ENCODE measurements at places on chromosomes 7 and 10. TPM values are rescaled to one million over a fixed set of nuclear protein-coding genes. Genes with fewer than 3 reads are reported as not detected.

DNA sequence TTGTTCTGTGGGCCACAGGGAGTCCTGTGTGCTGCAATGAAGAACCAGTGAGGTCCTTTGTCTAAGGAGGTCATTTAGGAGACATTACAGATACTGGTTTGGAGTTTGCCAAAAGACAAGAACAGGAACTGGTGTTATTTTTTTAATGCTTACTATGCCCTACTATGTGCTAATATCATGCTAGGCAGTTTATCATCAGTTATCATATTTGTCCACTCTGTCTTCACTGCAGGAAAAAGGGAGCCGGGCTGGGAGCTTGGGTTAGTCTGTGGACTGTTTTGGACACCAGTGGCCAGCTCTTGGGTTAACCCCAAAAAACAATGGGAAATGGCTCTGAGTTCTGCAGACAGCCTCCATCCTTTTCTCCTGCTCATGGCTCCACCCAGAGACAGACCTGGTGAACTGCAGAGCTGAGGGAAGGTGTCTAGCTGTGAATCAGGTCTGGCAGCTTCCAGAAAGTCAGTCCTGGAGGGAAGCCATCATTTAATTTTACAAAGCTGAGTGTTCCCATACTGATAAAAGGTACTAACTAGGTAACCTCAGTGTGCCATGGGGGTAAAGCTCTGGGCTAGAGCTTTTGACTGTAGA, 101.2 kb upstream of the ZNF746 start:
- H3K4me3 ChIP-seq = no peak overlapping the region
- H3K27ac ChIP-seq = no peak overlapping the region
- H3K36me3 ChIP-seq = no peaks in the 10 kb centered on the region
- H3K27me3 ChIP-seq = no peaks in the 10 kb centered on the region

Gene GRM3
- total RNA-seq = not detected

Gene ANKRD61
- total RNA-seq = not detected

DNA sequence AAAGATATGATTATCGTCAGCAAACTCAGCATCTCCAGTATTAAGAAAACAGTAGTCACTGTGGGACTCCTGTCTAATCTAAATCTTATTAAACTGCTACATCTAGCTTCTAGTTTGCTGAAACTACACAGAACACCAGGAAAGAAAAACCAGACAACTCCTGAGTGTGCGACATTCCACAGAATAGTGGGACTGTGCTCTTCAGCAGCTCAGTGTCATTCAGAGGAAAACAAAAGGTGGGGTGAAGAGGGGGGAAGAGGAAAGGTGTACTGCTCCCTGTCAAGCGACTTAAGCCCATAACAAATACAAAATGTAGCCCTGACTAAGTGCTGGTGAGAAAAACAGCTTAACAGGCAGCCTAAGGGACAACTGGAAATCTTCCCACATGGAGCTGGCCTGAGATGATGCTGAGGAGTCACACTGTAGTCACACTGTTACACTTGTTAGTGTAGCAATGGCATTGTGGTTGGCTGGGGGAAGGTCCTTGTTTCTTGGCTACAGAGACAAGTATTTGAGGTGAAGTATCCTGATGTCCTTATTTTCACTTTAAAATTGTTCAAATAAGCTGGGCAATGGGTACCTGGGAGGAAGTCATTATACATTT, 135.5 kb downstream of the USP6NL start:
- H3K36me3 ChIP-seq = no peaks in the 10 kb centered on the region
- H3K4me1 ChIP-seq = no peaks in the 10 kb centered on the region
- H3K27ac ChIP-seq = no peak overlapping the region
- H3K27me3 ChIP-seq = no peaks in the 10 kb centered on the region

DNA sequence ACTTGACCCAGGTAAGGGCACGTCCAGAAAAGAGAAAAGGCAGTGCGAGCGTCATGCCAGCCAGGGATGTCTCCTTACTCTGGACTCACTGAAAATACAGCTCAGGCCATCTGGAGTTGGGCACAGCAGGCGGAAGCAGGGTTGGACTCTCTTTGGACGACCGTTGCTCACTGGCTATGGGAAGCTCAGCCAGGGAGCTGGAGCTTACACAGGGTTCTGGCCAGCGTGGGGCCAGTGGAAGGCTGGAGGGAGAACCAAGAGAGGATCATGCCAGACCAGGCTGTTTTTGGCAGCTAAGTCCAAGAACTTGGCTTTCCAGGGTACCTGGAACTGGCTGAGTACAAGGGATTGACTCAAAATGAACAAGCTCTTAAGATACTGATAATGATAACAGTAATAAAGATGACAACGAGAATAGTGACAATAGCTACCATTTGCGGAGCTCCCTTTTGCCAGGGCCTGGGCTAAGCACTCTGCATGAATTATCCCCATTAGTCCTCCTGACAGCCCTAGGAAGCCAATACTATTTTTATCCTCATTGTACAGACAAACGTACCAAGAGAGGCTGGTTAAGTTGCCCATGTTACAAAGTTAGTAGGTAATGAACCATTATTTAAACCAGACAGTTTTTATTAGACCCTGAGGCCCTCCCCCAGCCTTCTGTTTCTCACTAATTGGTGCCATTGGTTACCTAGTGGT, 177.6 kb downstream of the PTPN20 start:
- H3K4me1 ChIP-seq = no peaks in the 10 kb centered on the region
- H3K4me3 ChIP-seq = no peak overlapping the region
- no peak overlapping the region for H3K27ac ChIP-seq
- no peak for DNase-seq
- no peaks in the 10 kb centered on the region for H3K27me3 ChIP-seq

DNA sequence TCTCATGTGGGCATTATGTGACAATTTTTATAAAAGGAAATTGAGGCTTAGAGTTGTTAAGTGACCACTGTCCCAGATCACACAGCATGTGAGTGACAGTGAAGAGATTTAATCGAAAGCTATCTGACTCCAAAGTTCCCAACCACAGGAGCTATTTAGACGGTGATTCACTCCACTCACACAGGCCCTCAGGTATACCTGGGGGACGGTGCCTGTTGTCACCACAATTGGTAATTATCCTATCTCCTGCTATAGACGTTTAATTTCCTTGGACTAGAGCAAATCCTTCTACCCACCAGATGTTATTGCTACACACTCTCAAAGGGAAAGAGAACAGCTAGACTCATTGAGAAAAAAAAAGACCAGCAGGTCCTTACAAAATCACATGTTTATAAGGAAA, 145.5 kb downstream of the KLF6 start:
- no peaks in the 10 kb centered on the region for H3K27me3 ChIP-seq
- no peaks in the 10 kb centered on the region for H3K4me1 ChIP-seq
- no peak overlapping the region for H3K27ac ChIP-seq
- no peaks in the 10 kb centered on the region for H3K36me3 ChIP-seq

Gene TRPV5
- not detected for total RNA-seq

GRCh38 chr10:103498936-103499638, 5.6 kb downstream of the NEURL1 start:
- H3K4me3 ChIP-seq = no peak overlapping the region
- peak; percentile 15 for DNase-seq
- no peaks in the 10 kb centered on the region for H3K4me1 ChIP-seq
- H3K27ac ChIP-seq = no peak overlapping the region

Gene ANTXRL
- total RNA-seq = 0.60 TPM

Gene ABCC2
- total RNA-seq = 2.8 TPM
